ENCODE measurements at places on chromosomes 12 and 14. TPM values are rescaled to one million over a fixed set of nuclear protein-coding genes. Genes with fewer than 3 reads are reported as not detected.

DNA sequence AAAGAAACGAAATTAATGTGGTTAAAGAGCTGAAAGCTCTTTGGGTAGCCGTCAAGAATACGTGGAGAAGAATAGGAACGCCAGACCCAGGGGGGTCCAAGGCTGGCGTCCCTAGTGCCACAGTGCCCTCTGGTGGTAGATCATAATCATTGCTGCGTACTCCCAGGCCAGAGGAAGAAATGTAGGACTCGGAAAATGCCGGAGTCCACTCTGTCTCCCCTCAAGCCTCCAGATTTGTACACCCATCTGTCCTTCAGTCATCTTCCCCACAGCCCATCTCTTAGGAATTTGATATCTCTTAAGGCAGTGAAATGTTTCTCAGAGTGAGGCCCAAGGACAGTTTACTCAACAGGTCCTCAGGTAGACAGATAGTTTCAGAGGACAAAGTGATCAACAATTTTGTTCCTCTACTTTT lies 25.4 kb upstream of the PLEKHG6 start:
- peak; percentile 91 for DNase-seq

DNA sequence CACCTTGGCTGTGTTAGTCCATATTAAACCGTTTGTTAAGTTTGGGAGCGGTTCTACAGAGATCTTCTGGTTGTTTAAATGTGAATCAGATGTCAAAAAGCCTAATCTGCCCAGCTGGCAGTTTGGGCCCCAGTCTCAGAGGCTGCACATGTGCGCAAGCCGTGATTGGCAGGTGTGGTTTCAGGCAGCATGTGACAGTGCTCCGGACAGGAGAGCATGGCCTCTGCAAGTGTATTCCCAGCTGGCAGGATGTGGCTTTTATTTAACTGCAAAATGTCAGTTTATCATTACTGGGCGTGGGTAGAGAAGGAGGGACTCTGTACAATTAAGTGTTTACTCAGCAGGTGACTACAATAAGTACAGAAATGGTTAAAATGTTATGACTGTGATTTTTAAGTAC lies 77.5 kb downstream of the PELI2 start:
- no peak for DNase-seq

DNA sequence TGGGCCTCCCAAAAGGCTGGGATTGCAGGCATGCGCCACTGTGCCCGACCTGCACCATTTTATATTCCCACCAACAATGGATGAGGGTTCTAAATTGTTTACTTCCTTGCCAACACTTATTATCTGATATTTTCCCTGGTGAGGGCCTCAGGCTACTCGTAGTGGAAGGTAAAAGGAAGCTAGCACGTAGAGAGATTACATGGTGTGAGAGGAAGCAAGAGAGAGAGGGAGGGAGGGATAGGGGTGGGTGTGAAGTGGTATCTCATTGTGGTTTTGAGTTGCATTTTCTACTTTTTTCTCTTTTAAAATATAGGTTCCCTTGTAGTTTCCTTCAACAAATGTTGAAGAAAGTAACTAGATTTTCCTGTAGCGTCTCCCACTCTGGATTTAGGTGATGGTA lies 30.9 kb downstream of the MYO1H start:
- no peak for DNase-seq

KCNA5 gene
- not detected for polyA plus RNA-seq

ADAM20 gene
- 0.05 TPM for polyA plus RNA-seq

GRCh38 chr12:123364532-123365024 lies at the start of gene SBNO1:
SBNO1 (minus strand) TSS chr12:123364847; CDS start chr12:123350441, 14,406 bp downstream.
- DNase-seq = peak; percentile 98

DNA sequence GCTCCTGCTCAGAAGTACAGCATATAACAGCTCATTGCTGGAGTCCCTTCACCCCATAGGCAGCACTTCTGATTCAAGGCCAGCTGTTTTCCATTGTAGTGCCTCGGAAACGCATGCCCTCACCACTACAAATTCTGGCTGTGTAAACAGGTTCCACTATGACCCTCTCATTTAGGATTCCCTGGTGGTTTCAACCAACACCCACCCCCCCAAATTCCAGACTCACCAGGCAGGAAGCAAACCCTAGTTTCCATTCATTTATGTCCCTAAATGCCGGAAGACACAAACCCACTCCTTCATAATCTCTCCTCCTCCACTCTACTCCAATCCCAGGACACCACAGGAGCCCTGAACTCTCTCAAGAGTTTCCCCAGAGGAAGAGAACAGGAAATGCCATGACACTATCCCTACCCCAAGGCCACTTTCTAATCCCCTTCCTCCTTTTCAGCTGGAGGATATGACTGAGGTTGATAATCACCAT lies 75.9 kb upstream of the TMPO start:
- no peak for DNase-seq

- peak; percentile 18 for DNase-seq
These were observed 1.2 kb downstream of the SRGAP1 start for GRCh38 chr12:63845726-63846125.

RAD51AP1 gene
- 6.0 TPM for polyA plus RNA-seq

DNA sequence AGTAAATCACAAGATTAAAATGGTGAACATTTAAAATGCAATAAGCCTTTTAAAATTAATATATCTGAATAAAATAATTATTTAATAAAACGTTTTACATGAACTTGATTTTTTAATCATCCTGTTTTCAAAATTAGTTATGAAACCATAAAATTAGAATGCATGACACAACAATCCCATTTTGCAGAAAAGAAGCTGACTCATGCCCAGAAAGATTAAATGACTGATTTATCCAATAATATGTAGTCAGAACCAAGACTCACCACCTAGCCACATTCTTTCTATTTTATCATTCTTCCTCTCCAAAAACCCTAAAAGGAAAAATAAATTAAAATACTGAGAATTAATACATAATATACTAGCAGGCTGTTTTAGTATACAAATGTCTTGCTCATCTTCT lies 83.0 kb upstream of the LGR5 start:
- no peak for DNase-seq

SCN8A gene
- polyA plus RNA-seq = 9.7 TPM

- no peak for DNase-seq
These were observed 54.4 kb downstream of the AKAP6 start for GRCh38 chr14:32383364-32384009.

- DNase-seq = no peak
These were observed 29.4 kb upstream of the KCNA5 start for GRCh38 chr12:5014269-5014668.

DHRS2 gene
- polyA plus RNA-seq = 1.2 TPM

BEST3 gene
- 0.75 TPM for polyA plus RNA-seq

SOAT2 gene
- polyA plus RNA-seq = 0.13 TPM

BATF gene
- not detected for polyA plus RNA-seq

- DNase-seq = peak; percentile 38
These were observed 43.0 kb upstream of the GNPNAT1 start for GRCh38 chr14:52834440-52834842.

- no peak for DNase-seq
These were observed 25.2 kb upstream of the PNMA1 start for GRCh38 chr14:73739174-73739898.

DNA sequence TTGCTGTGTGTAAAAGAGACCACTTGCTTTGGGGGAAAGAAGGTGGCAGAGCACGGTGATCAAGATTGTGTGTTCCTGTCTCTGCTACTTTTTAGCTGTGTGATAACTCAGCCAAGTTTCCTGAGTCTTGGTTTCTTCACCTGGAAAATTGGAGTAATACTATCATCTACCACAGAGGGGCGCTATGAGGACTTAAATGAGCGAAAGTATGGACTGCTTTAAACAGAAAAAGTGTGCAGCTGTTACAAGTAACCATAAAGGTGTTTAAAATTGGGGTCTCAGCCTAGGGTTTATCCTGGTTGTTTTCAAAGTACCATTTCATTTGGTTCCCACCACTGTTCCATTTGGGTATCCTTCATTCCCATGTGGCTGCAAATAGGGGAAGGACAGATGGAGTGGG lies 65.9 kb upstream of the WSCD2 start:
- DNase-seq = no peak

- DNase-seq = no peak
These were observed 100.9 kb upstream of the PARP11 start for GRCh38 chr12:3973973-3974644.

- no peak for DNase-seq
These were observed 67.3 kb downstream of the SPTB start for GRCh38 chr14:64812412-64812811.

DNA sequence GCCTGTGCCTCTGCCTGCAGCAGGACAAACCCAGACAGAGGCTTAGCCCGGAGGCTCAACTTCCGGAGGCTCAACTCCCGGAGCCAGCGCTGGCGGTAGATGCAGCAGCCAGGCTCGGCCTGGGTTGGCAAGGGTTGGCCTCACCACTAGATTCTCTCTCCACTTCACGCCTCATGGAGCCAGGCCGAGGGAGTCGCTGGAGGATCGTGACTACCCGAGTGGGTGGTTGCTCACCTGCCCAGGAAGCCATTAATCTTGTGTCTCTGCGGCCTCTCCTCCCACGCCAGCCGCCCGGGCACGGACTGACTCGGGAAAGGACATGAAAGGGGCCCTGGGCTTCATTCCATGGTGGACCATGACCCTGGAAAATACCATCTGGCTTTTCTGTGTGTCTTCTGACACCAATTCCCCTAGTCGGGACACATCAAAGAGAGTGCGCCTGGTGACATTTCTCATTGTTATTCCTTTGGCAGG lies 20.8 kb downstream of the ESRRB start:
- no peak for DNase-seq

Data from SK-N-SH (cell line).